ENCODE measurements at places on chromosomes 1 and 21.
A peak's percentile ranks its signal among the peaks of the same experiment; 100 is the strongest.

DNA sequence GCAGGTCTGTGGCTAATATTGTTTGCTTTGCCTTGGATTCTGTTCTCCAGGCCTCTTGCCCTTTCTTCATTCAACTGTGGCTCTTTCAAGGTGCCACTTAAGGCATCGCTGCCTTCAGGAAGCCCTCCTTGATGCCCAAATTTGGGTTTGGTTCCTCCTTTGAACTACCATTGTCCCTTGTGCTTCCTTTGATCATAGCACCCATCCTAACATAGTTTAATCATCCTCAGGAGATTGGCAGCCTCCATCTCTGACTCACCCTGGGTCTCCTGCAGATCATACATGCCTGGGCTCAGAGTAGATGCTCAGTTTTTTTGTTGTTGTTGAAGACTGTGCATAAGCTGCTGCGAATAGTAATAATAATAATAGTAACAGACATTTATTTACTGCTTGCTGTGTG, 54.4 kb upstream of the ACOT11 start:
- H3K4me1 ChIP-seq, result peaks cover 25% of the 10 kb centered on the region
- H3K4me3 ChIP-seq, result no peak overlapping the region
- H3K36me3 ChIP-seq, result no peaks in the 10 kb centered on the region
- DNase-seq, result no peak
- H3K27me3 ChIP-seq, result peaks cover 5% of the 10 kb centered on the region

DNA sequence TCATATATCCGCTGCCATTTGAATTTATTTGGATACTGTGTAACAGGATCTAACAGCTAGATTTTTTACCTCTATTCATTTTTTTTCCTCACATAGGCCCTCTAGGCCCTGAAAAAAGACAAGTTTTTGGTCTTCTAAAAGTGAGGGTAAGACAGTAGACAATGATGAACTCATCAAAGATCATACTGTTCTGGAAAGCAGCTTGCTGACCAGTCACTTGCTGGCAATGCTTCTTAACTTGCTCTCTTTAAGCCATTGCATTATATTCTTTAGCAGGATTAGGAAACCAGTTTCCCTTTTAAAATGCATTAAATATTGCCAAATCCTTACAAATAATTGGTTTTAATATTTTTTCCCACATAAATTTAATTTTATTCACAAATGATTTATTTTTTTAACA, 65.5 kb downstream of the SYT14 start:
- no peaks in the 10 kb centered on the region for H3K36me3 ChIP-seq
- no peak for DNase-seq
- no peaks in the 10 kb centered on the region for H3K4me1 ChIP-seq
- H3K27me3 ChIP-seq, result no peaks in the 10 kb centered on the region
- no peak overlapping the region for H3K4me3 ChIP-seq

DNA sequence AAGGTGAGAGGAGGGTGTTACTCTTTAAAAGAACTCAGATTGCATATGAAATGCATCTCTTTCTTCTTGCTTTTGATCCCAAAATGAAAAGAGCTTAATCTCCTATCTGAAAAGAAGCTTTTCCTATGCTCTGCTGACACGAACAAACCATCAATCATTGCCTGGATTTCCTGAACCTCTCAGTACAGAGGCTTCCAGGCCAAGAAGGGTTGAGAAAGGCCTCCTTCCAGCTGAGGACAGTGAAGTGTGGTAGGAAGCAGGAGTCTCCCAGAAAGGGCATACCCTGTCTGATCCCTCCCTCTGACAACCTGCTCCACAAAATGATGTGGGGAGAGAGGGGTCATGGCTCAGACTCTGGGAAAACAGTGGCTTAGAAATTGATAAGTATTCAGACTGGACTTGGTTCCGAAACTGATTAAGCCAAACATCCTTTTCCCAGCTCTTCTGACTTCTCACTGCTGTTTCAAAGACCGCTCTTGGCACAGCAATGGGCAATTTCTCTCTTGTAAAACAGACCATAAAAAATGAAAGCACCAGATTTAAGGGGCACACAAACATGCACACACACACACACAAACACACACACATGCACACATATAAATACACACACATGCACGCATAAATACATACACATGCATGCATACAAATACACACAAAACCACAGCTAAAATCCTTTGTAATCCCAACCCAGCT, 310.3 kb downstream of the SIPA1L2 start:
- DNase-seq, result no peak
- H3K36me3 ChIP-seq, result no peaks in the 10 kb centered on the region
- H3K4me3 ChIP-seq, result no peak overlapping the region
- no peak overlapping the region for H3K27ac ChIP-seq

DNA sequence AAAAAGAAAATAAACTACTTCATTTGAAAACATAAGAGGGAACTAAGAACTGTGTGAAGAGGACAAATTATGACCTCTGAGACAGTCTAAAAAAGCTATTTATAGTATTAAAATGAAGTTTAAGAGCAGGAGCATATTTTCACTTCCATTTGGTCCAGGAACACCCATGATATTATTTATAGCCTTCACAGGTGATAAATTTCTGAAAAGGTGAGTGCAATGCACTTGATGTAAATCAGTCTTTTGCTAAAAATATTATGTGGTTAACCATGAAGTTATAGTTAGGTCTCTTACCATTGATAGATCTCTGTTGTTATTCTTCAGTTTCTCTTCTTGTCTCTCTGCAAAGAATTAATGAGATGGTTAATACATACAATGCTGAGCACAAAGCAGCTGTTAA, 14.7 kb downstream of the TMCO1 start:
- no peak overlapping the region for H3K27ac ChIP-seq
- no peaks in the 10 kb centered on the region for H3K27me3 ChIP-seq
- no peak overlapping the region for H3K4me3 ChIP-seq
- H3K4me1 ChIP-seq, result no peaks in the 10 kb centered on the region
- DNase-seq, result no peak
- H3K36me3 ChIP-seq, result peaks cover 16% of the 10 kb centered on the region

GRCh38 chr1:116871779-116872146, 38.0 kb upstream of the PTGFRN start:
- DNase-seq, result no peak
- no peaks in the 10 kb centered on the region for H3K27me3 ChIP-seq
- H3K27ac ChIP-seq, result no peak overlapping the region
- no peaks in the 10 kb centered on the region for H3K36me3 ChIP-seq
- peaks cover 16% of the 10 kb centered on the region for H3K4me1 ChIP-seq

DNA sequence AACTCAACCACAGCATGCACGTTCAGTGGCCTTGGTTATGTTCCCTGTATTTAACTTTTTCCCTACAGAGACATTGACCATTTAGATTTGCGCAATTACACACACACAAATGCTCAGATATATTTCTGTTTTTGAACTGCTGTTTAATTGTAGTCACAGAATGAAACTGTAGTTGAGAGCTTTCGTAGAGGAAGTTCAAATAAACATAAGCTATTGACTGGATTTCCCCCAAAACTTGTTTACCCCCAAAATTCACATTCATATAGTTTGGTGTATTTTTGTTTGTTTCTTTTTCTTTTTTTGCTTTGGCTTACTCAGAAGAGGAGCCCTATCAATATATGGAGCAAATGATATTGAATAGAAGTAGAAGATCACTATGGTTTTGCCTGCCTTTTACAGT, 921.0 kb downstream of the ADGRL2 start:
- no peaks in the 10 kb centered on the region for H3K4me1 ChIP-seq
- H3K36me3 ChIP-seq, result no peaks in the 10 kb centered on the region
- no peak for DNase-seq
- H3K4me3 ChIP-seq, result no peak overlapping the region

DNA sequence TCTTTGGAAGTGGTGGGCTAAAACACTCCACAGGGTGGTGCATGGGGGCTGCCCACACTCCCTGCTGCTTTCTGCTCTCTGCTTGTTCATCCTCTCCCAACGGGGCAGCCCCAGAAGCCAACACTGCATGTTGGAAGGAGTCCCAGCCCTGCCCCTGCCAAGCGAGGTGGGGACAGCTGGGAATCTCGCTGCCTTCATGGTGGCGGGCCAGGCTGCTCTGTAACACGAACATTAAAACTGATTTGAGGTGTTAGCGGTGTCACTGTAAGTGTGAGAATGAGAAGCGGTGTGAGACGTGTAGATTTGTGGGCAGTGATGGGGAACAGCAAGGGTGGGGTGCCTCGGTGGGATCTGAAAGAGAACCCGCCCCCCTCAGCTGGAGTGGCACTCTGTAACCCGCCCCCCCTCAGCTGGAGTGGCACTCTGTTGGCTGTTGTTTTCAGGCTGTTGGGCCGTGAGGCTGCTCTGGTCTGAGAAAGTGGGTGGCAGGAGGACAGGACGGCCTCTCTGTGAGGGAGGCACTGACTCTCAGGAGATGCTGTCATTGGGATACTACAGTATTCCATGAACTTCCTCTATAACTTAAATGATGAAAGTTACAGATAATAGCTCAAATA, 80.9 kb downstream of the PCBP3 start:
- H3K4me3 ChIP-seq, result no peak overlapping the region
- DNase-seq, result no peak
- peak overlapping the region; percentile 63 for H3K27ac ChIP-seq
- no peaks in the 10 kb centered on the region for H3K4me1 ChIP-seq

DNA sequence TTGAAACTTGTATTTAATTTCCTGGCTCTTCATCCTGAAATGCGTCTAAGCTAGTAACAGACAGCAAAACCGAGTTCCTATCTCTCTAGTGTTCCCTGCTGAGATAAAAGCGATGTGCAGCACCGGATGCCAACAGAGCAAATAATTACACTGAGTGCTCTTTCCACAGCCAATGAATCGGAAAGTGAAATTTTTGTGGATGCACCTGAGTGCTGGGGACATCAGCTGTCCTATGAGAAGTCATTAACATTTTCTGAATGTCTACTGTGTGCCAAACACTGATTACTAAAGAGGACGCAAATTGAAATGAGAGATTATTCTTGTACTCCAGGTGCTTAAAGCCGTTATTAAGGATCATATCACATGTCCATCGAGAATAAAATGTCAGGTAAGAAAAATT, 278.0 kb downstream of the RGS7 start:
- H3K27me3 ChIP-seq, result no peaks in the 10 kb centered on the region
- no peak overlapping the region for H3K27ac ChIP-seq
- DNase-seq, result no peak
- no peaks in the 10 kb centered on the region for H3K36me3 ChIP-seq
- H3K4me3 ChIP-seq, result no peak overlapping the region

DNA sequence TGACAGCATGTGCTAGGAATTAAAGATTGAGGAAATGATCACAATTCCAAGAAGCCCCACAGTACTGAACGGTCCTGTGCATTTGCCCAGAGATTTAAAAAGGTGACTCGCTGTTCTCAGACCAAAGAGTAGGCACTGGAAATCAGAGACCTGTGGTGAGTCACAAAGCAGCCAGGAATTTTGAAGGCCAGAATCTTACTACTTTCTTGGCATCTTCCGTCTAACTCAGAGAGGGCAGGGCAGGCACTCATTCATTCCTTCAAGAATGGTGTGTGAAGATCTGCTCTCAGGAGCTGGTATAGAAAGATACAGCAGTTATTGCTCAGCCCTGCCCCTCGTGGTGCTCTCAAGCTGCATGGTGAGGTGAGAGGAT, 57.9 kb downstream of the BRINP2 start:
- no peaks in the 10 kb centered on the region for H3K27me3 ChIP-seq
- no peak overlapping the region for H3K27ac ChIP-seq
- no peak overlapping the region for H3K4me3 ChIP-seq
- no peaks in the 10 kb centered on the region for H3K36me3 ChIP-seq
- H3K4me1 ChIP-seq, result peaks cover 4% of the 10 kb centered on the region
- no peak for DNase-seq

DNA sequence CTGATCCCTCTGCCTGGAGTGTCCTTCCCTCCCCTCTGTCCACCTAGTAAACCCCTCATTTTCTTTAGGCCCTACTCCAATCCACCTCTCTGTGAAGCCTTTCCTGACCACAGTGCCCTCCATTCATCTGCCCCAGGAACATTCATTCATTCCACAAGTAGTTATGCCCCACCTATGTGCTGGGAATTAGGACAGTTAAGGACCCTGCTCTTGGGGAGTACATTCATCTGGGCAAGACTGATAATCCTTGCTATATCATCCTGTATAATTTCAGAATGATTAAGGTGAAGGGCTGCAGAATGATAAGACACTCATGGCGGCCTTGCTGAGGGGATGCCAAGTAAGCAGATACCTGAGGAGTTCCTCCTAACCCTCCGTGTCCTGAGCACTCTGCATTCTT, 10.3 kb upstream of the FAM20B start:
- no peaks in the 10 kb centered on the region for H3K36me3 ChIP-seq
- no peaks in the 10 kb centered on the region for H3K27me3 ChIP-seq
- H3K4me3 ChIP-seq, result no peak overlapping the region
- DNase-seq, result no peak
- no peaks in the 10 kb centered on the region for H3K4me1 ChIP-seq

DNA sequence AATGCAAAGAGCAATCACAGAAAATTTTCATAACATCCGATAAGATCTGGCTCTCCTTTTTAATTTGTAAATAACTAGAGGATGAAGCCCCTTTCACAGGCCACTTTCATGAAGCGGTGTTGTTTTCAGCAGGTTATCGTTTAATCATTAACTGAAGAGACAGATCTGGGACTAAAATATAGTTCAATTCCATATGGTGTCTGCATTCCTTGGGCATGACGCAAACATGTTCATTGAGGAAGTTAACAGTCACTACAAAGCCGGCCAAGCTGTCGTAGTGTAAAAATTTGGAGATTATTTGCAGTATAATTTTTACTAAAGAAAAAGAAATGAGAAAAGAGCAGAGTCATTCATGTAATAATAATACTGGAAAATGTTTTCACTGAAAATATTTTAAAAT, 565.2 kb upstream of the ADAMTS5 start:
- no peak overlapping the region for H3K27ac ChIP-seq
- no peaks in the 10 kb centered on the region for H3K4me1 ChIP-seq
- DNase-seq, result no peak
- no peak overlapping the region for H3K4me3 ChIP-seq
- no peaks in the 10 kb centered on the region for H3K27me3 ChIP-seq
- no peaks in the 10 kb centered on the region for H3K36me3 ChIP-seq

DNA sequence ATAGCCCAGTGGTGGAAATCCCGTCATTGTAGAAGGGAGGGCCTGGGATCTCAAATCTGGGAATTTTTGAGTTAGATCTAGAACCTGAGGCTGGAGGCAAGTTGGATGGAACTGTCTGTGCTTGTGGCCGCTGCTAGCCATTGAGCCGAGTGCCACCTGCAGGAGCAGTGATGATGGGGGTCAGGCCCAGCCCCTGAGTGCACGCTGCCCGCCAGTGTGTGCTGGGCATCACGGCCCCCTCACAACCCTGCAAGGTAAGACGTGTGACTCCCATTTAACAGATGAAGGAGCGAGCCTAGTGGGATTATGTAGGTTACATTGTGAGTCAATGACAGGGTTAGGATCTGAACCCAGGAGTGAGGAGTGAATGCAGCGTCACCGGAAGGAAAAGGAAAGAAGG, 407.2 kb downstream of the CAMTA1 start:
- H3K4me3 ChIP-seq, result no peak overlapping the region
- H3K27me3 ChIP-seq, result no peaks in the 10 kb centered on the region
- no peaks in the 10 kb centered on the region for H3K36me3 ChIP-seq
- H3K4me1 ChIP-seq, result no peaks in the 10 kb centered on the region
- DNase-seq, result no peak
- no peak overlapping the region for H3K27ac ChIP-seq

DNA sequence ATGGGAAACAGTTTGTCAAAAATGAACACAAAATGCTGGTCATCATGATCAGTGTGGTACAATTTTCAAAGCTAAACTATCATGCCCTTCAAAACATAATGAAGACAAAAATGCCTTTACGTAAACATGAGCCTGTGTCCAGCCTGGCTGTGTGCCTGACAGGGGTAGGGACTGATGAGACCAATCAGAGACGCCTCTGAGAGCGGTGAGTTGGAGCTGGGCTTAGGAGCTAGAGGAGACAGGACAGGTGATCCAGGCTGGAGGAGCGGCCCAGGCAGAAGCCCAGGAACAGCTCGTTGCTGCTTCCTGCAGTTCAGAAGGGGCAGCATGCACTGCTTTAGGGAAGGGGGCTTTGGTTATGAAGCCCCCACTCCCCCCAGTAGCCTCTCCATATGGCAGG, 70.0 kb downstream of the ARHGEF10L start:
- H3K4me1 ChIP-seq, result peaks cover 12% of the 10 kb centered on the region
- H3K27ac ChIP-seq, result peak overlapping the region; percentile 93
- H3K27me3 ChIP-seq, result no peaks in the 10 kb centered on the region
- H3K4me3 ChIP-seq, result no peak overlapping the region
- DNase-seq, result no peak

Measured in WTC11 (cell line).